Fibroblast of skin of scalp (primary cell): ENCODE measurements at places on chromosomes 5 and 9.

GRCh38 chr5:145983446-145983845 lies 47.1 kb downstream of the SH3RF2 start:
- DNase-seq: no peak

DNA sequence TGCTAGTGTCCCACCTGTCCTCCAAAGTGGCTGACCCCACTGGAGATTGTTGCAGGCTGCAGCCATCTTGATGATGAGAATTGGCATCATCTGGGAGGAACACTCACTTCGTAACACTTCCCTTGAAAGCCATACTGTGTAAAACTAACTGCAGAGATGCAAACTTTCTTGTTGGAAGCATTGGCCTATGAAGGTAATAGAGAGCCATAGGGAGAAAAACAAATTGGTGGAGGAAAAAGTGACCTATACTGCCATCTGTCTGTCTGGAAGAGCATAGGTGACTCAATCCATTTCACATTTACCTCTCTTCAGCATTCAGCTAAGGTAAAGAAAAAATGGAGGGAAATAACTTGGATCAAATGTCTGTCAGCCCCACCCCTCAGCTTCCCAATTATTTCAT lies 473.4 kb downstream of the NTRK2 start:
- peak; percentile 17 for DNase-seq

DNA sequence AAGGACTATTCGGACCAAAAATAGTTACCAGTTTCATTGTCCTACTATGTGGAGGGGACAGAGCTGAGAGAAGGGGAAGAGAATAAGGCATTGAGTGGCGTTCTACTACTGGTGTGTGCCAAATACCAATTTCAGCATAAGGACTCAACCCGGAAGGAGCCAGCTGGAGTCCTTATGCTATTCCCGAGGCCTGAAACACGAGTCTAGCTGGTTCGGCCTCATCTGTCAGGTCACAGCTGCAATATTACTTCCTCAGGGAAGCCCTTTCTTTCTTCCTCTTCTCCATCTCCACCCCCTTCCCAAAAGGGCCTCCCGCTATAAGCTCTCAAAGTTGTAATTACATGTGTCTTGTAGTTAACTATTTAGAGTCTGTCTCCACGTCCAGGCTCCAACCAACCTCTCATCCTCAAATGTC lies 20.5 kb upstream of the FER start:
- DNase-seq: peak; percentile 15

GRCh38 chr5:137752905-137753690 lies 1.1 kb downstream of the HNRNPA0 start:
- peak; percentile 36 for DNase-seq

- DNase-seq: no peak
These were observed 893.5 kb upstream of the EDIL3 start for GRCh38 chr5:85278193-85278592.

- no peak for DNase-seq
These were observed 34.0 kb downstream of the RXRA start for GRCh38 chr9:134360180-134360759.

GRCh38 chr5:135329066-135329912 lies 69.7 kb downstream of the MACROH2A1 start:
- no peak for DNase-seq

- DNase-seq: no peak
These were observed 122.2 kb downstream of the C9orf50 start for GRCh38 chr9:129498451-129499384.

DNA sequence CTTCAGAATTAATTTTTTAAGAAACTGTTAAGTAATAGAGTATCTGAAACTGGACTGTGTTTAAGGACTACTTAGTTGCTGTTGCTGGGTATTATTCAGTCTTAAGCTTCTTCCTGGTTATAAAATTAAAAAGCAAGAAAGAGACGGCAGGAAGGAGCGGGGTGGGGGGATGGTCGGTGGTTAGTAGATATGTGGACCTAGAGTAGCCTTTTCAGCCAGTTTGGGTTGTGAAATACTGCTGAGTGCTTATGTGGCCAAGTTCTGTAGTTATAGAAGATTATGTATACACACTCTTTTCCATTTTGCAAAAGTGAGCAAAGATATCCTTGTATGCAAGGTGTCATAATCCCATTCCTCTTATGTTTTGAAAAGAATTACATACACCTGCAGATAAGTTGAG lies 28.5 kb downstream of the TRIO start:
- peak; percentile 60 for DNase-seq

DNA sequence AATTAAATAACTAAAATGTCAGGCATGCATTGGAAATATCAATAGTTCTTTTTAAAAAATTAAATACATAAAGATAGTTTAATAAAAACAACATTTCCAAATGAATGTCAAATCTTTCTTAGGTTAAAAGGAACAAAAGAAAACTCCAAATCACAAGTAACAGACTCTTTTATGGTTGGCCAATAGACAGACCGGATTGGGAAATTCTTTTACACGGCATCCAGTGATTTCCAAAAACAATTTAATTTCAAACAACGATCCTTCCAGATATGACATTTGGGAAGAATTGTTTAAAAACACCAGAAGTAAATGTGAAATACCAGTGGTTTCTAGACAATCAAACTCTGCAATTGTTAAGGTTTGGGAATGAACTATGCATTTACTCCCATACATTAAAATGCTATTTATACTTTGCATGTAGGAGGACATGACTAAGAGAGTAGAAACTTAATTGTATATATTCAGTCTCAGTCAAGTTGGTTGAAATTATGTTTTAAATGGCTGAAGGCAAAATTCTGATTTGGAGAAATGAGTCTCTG lies 32.8 kb downstream of the ZNF474 start:
- DNase-seq: peak; percentile 54

DNA sequence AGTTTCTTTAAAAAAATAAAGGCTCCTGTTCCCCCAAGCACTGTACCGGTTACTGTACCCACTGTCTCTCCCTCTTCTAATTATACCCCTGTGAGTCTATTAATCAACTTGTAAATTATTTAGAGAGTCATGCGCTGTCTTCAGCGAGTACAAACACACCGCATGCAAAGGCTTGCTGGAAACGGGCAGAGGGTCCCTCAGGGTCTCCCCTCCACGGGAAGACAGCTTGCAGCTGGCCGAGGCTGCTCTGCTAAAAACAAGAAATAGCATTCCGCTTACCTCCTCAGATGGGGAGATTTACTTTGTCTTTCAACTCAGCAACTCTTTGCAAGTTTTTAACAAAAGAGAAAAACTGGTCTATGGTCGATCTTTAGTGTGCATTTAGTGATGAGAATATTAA lies 71.8 kb downstream of the AK8 start:
- no peak for DNase-seq

GRCh38 chr5:170439944-170440269 lies 50.7 kb upstream of the KCNMB1 start:
- DNase-seq: no peak

GRCh38 chr9:27157097-27157496 lies 48.1 kb downstream of the TEK start:
- peak; percentile 54 for DNase-seq

- DNase-seq: no peak
These were observed 65.3 kb downstream of the GRAMD2B start for GRCh38 chr5:126488443-126489065.

GRCh38 chr5:157890836-157891597 lies 32.1 kb upstream of the CLINT1 start:
- no peak for DNase-seq

DNA sequence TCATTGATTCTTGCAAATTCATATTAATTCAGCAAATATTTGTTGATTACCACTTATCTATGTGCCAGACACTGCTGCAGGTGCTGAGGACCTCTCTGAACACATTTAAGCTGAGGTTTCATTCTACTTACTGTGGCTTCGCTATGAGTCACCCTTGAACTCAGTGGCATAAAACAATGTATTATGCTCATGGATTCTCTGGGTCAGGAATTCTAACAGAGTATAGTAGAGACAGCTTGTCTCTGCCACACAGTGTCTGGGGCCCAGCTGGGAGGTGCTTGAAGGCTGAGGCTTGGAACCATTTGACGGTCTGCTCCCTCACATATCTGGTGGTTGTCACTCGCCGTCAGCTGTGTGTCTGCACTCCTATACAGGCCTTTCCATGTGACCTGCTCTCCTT lies 124.3 kb upstream of the NR3C1 start:
- peak; percentile 47 for DNase-seq

DNA sequence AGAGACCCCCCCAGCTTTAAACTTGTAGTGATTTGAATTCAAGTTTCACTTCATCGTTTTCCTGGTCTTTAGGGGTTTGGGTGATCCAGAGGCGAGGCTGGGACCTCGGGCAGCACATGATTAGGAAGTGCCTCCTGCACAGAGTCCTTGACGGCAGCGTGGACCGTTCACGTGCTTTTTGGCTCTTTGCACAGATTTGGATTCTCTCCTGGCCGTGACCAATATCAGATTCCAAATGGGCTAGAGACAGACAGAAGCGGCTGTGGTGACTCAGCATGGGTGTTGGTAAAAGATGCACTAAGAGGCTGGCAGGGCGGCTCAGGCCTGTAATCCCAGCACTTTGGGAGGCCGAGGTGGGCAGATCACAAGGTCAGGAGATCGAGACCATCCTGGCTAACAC lies 117.2 kb upstream of the CACNA1B start:
- no peak for DNase-seq
